ENCODE measurements at places on chromosomes 12 and 14.

GRCh38 chr14:98444077-98444476 is 827.9 kb downstream of the BCL11B start:
- DNase-seq: no peak

- peak; percentile 79 for DNase-seq
These were observed 27.1 kb downstream of the CLIP1 start for GRCh38 chr12:122395319-122395718.

DNA sequence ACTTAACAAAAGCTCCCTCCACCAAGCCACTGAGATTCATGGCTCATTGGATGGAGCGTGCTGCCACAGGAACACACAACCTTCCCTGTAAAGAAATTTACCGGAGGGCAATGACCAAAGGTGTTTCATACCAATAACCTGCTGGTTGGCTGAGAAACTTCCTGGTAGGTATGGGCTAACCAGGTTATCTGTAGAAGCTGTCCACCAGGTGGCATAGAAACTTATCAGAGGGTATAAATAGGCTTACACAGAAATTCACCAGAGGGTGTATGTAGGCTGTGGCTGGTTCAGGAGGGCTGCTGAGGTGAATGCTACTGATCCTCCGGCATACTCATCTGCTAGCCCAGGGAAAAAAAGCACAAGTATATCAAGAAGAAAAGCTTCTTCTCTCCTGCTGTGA is 27.1 kb upstream of the MTERF2 start:
- no peak for DNase-seq

- peak; percentile 8 for DNase-seq
These were observed 1.4 kb downstream of the CHPT1 start for GRCh38 chr12:101698800-101699347.

DNA sequence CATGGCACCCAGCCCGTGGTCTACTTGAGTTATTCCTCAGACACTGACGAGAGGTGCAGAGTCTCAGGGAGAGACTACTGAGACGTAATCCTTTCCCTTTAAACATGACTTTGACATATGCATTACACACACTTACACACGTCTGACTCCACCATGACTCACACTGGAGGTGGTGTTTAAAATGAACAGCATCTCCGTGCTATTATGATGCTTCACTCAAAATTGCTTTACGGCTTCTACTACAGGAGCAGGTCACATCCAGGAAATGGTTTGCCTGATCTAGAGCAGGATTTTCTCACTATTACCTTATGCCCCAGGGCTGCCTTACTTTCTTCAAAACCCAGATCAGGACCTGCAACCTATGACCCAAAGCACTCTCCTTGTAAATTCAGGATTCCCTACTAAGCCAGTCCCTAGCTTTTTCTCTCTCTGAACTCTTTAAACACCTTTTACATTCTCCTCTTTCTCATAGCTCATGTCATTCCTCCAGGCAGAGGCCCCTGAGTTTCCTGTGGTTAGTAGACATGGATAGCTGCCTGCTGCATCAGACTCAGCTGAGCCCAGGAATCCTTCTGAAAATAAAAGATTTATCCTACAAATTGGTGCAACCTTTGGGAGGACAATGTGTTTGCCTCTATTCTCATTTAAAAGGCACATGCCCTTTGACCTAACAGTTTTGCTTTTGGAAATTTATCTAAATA is 31.2 kb downstream of the TMCC3 start:
- peak; percentile 92 for DNase-seq

- DNase-seq: peak; percentile 32
These were observed 50.1 kb downstream of the KLRG1 start for GRCh38 chr12:9039397-9039977.

GRCh38 chr12:47734725-47735480 is 9.6 kb upstream of the ENDOU start:
- no peak for DNase-seq

GRCh38 chr14:70354204-70354603 is 5.3 kb downstream of the COX16 start:
- DNase-seq: no peak

GRCh38 chr12:107356937-107357295 is 263.6 kb upstream of the CRY1 start:
- no peak for DNase-seq
